GM10248 (cell line): ENCODE measurements at places on chromosomes 13 and 19.

GRCh38 chr13:19681517-19681916 is 48.1 kb downstream of the MPHOSPH8 start:
- no peak for DNase-seq

DNA sequence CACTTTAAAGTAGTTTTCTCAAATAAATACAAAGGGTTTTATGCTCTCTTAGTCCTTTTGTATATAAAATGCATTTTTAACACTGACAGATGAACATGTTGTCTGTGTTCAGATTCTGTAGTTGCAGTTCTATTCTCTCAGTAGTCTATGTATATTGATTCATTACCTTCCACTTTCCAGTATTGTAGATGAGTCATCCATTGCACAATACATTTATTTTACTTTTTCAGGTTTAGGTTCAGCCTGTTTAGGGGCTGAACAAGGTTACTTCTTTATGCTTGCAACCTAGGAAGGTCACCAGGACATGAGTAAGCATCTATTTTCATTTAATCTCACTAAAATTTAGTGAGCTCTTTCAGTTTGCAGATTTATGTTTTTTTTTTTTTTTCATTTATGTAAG is 173.6 kb downstream of the NALCN start:
- no peak for DNase-seq

DNA sequence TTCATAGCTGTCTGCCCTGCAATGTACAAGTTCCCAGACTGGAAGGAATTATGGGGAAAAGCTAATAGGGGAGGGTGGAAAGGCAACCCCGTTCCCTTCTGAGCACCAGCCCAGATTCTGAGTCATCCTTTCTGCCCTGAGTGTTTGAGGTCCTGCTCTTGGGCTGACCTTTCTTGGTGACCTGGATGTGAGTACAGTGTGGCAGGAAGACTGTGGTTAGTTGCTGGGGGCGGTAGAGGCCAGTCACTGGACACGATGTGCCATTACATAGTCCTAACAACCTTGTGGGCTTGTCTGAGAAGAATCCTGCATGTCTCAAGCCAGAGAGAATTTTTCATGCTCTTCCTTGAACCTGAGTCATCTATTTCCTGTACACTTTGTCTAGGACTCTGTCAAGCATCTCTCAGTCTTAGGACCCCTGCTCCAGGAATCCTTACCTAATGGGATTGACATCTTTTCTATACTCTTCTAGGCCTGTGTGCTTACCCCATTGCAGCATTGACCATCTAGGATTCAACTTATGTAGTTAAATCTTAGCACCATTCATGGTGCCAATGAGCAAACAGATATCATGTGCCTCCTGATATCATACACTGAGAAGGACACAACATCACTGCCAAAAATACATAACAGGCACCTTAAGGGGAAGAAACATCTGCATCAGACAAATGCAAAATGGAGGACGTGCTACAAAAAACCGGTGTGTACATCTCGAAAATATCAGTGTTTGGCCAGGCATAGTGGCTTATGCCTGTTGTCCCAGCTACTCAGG is 8.1 kb upstream of the ANGPTL4 start:
- DNase-seq, result no peak

- DNase-seq, result no peak
Measured at GRCh38 chr13:42834946-42835345, 53.6 kb downstream of the FAM216B start.

GRCh38 chr19:14030997-14031718 is 404 bp upstream of the IL27RA start:
- no peak for DNase-seq

GRCh38 chr13:21420706-21421105 is 38.4 kb downstream of the ZDHHC20 start:
- no peak for DNase-seq

DNA sequence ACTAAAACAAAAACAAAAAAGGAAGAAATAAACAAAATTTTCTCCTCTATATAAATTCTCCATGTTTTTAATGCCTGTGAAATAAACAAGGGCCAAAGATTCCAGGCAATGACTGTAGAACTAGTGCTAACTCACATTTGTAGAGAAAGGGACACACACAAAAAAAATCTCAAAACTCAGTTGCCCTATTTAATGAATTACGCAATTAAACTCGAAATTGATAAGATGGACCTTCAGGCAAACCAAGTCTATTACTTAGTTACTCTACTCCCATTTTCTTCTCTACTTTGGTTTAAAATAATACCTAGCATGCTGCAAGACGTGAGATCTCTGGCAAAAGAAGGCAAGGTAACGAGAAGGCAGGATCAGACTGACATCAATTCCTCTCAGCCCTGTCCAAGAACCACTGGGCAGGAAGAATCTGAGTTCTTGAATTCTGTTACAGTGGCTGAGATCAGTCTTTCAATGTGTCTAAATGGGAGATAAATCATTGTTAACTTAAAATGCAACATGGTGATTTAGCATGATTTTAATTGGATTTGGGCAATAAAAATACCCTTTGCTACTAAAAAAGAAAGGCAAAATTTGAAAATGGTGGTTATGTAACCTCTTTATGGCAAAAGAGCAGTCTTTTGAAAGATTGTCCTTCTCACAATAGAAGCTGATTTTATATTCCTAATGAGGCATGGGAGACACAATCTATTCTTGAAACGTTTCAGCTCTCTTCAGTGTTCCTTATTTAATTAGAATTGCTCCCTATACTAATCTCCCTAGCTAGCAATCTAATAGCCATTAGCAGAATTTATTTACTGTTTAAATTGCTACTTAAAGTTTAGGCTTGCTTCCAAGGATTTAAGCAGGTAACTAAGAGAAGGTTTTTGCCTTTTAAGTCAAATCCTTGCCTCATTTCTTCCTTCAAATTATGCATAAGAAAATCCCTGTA is 25.9 kb downstream of the SPRY2 start:
- DNase-seq, result no peak

- no peak for DNase-seq
Measured at GRCh38 chr13:55615081-55615480, 1525.6 kb upstream of the PRR20A start.

- no peak for DNase-seq
Measured at GRCh38 chr13:110166598-110166997, 140.4 kb downstream of the COL4A1 start.

GRCh38 chr19:50547385-50548190 is 20.6 kb downstream of the LRRC4B start:
- no peak for DNase-seq

GRCh38 chr13:45278096-45278645 is 62.8 kb downstream of the TPT1 start:
- no peak for DNase-seq

- no peak for DNase-seq
Measured at GRCh38 chr13:68190818-68191217, 960.7 kb upstream of the PCDH9 start.

DNA sequence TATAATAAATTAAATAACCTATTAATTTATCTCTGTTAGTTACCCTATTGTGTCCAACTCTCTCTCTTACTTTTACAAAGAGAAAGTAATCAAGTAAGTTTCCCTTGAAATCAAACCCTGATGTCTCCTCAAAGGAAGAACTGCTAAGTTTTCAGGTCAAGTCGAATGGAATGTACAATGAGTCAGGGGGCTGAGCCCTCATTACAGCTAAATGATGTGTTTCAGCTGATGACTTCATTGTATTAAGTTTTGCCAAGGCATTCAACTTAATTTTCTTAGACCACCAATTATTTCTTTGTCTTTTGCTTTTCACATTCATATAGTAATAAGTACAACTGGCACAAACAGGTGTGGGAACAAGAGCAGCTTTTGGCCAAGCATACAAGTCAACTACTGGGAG is 54.7 kb upstream of the DCT start:
- DNase-seq, result no peak

- DNase-seq, result no peak
Measured at GRCh38 chr19:15107061-15108010, at the start of gene SYDE1. Gene SYDE1 (plus strand): TSS chr19:15107401. CDS start chr19:15107434, 33 bp downstream.

- DNase-seq, result peak; percentile 96
Measured at GRCh38 chr19:50679177-50680125, 30.2 kb downstream of the C19orf81 start.

- DNase-seq, result no peak
Measured at GRCh38 chr19:47228168-47228936, 2.6 kb downstream of the BBC3 start.

DNA sequence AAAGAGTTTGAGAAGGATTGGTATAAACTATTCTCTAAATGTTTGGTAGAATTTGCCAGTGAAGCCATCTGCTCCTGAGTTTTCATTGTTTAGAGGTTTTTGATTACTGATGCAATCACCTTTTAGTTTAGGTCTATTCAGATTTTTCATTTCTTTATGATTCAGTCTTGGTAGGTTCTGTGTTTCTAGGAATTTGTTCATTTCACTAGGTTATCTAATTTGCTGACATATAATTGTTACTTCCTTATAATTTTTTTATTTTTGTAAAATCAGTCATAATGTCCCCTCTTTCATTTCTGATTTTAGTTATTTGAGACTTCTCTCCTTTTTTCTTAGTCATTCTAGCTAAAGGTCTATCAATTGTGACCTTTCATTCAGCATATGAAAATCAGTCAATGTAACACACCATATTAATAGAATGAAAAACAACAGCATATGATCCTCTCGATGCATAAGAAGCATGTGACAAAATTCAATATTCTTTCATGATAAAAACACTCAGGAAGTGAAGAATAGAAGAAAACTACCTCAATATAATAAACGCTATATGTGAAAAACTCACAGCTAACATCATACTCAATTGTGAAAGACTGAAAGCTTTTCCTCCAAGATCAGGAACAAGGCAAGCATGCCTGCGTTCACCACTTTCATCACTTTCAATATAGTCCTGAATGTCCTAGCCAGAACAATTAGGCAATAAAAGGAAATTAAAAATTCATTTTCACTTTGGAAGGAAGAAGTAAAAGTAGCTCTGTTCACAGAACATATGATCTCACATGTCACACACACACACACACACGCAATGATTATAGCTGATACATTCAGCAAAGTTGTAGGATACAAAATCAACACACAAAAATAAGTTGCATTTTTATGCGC is 149.1 kb downstream of the COG6 start:
- no peak for DNase-seq

DNA sequence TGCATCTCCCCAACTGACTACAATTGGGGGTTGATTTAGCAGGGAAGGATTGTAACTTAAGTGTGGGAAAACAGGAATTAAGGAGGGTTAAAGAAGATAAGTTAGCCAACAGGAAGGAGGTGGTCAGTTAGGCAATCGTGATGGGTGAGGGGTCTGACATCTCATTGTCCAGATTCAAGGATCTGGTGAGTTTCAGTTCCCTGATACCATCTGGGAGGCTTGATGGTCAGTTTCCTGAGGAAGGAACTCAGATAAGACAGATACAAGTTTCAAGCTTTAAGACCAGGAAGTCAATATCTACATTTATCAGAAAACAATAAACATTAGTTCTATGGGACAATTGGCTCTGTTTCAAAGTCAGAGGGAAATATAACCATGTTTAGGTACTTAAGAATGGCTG is 601.8 kb downstream of the SLITRK6 start:
- no peak for DNase-seq

DNA sequence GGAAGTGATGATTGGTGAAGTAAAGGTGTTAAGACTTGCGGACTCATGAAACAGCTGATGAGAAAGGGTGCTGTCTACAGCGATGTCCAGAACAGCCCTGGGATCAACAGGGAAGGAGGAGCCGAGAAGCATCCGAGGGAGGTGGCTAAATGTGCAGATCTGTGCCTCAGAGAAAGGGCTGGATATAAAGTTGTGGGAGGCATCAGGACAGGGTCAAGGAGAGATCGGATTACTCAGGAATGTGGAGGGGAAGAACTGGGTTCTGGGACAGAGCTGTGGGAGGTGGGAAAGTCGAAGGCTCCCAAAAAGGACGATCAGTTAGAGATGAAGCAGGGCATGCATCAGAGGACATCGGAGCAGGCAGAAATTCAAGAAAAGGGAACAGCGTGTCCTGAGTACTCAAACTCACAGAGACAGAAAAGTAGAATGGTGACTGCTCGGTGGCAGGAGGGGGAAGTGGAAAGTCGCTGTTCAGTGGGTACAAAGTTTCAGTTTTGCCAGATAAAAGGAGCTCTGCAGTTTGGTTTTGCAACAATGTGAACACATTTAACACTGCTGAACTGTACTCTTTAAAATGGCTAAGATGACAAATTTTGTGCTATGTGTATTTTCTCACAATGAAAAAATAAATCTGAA is 1.9 kb downstream of the SIGLEC14 start:
- DNase-seq, result no peak

DNA sequence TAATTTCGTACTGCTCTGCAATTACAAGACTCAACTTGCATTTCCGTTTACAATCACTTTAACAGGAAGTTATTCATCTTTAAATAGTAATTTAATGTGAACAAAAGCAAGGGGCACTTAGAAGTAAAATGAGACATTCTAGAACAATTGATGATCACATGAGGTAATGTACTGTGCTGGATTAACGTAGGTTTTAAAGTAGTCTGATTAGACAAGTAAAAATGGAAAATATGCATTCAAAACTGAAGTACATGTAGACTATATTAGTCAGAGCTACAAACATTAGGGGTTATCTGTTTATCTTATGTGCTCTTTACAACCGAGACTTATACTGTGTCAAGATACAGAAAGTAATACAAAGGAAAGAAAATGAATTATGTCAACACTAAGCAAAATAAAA is 1528.0 kb downstream of the SLITRK5 start:
- DNase-seq, result no peak

GRCh38 chr19:48390188-48391099 is 907 bp downstream of the KDELR1 start:
- DNase-seq, result peak; percentile 77

DNA sequence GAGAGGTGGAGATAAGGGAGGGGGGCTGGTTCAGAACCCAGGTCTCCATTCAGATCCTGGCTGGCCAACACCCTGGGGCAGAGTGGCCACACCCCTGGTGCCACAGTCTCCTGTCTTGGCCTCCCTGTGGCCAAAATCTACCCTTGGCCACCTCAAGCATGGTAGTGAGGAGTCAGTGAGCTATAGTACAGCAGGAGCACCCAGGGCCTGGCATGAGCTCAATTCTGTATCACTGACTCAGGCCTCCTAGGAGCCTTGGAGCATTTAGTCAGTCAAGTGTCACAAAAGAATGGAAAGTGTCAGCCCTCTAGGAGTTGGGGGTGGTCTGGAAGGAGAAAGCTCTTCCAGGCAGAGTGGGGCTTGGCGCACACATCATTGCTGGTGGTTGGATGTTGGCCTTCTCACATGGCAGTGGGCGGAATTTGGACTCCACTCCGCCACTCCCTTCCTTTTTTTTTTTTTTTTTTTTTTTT is 6.6 kb upstream of the CD79A start:
- no peak for DNase-seq

- no peak for DNase-seq
Measured at GRCh38 chr13:60617991-60618733, 221.1 kb downstream of the TDRD3 start.
